ENCODE measurements at places on chromosomes 13 and 19.
A peak's percentile ranks its signal among the peaks of the same experiment; 100 is the strongest.

GRCh38 chr13:27869436-27870095 lies 50.2 kb upstream of the PDX1 start:
- DNase-seq: no peak

- DNase-seq: no peak
Observed at GRCh38 chr13:46383383-46383782, 3.7 kb downstream of the RUBCNL start.

DNA sequence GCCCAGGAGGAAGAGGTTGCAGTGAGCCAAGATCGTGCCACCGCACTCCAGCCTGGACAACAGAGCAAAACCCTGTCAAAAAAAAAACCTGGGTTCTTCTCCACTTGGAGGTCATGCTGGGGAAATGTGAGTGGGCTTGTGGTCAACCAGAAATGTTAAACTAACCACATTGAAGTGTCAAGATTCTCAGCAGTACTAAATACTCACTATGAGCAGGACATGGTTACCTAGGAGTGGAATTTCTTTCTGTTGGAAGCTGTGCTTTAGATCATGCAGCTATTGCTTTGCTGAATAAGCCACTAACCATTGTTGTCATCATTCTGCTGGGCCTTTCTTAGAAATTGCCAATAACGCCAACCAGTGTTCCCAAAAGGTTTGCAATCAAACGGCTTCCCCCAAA lies 253.3 kb upstream of the TSHZ3 start:
- DNase-seq: no peak

DNA sequence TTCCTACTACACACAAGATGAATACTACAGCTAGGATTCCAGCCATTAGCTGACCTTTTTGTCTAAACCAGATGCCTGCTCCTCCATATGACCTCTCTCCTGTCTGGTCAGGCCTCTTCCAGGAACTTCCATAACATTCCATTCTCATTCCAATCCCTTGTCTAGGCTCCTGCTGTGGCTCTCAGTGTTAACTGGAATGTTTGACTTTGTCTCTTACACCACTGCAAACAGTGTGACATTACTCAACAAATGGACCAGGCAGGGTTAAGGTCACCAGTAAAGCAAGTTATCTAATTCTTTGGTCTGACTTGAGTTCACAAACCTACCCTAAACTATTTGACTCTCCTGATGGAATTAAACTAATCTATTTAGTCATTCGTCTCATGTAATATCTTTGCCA lies 2.1 kb upstream of the GPC6 start:
- DNase-seq: no peak

- DNase-seq: no peak
Observed at GRCh38 chr19:1425102-1425837, 12.9 kb upstream of the RPS15 start.

GRCh38 chr19:48501494-48502349 lies 9.9 kb downstream of the LMTK3 start:
- DNase-seq: peak; percentile 49

DNA sequence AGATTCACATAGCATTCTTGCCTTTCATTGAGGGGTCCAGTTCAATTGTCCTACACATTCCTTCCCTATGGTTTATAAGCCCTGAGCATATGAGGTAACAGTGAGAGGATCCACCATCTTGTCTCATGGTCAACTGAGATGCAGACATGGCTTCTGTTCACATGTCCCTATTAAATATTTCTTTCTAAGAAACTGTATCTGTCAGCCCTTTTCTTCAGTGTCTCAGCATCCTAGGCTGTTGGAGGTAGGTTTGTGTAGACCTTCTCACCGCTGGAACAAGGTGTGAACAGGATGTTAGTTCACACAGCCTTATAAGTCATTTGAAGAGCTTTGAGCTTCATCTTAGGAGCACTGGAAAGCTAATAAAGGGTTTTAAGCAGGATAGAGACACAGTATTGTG lies 110.3 kb upstream of the EDNRB start:
- DNase-seq: no peak

DNA sequence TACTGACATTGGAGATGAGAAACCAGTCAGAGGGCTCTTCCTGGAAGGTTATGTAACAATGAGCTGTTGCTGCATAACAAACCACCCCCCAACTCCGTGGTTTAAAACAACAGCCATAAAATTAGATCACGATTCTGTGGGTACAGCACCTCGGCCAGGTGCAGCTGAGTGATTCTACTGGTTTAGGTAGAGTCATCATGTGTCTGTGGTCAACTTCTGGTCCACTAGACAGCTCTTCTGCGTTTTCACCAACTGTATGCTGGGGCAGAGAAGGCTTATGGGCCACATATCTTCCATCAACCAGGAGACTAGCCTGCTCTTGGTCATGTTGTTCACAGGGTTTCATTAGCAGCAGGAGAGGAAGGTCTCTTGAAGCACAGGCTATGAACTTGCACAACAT lies 585.5 kb downstream of the KCTD12 start:
- no peak for DNase-seq

GRCh38 chr19:13069415-13070359 lies 33.0 kb downstream of the LYL1 start:
- DNase-seq: no peak

- DNase-seq: no peak
Observed at GRCh38 chr19:14542711-14543328, 13.4 kb downstream of the TECR start.

DNA sequence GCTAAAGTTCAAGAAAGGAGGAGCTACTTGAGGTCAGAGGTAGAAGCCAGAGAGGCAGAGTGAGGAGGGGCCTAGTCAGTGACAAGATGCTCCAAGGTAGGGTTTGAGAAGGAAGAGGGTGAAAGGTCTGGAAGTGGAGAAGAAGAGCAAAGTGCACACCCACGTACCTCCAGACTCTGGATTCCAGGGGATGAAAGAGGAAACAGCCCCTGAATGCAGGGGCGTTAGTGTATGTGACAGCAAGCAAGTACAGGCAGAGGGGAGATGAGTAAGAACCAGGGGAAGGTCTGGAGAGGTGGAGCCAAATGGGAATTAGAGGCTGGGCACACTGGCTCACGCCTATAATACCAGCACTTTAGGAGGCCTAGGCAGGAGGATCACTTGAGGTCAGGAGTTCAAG lies 8.7 kb downstream of the RPS28 start:
- DNase-seq: no peak

GRCh38 chr13:26497968-26498511 lies 59.4 kb upstream of the WASF3 start:
- no peak for DNase-seq

- no peak for DNase-seq
Observed at GRCh38 chr19:34664168-34664567, 12.8 kb downstream of the SCGB2B2 start.

DNA sequence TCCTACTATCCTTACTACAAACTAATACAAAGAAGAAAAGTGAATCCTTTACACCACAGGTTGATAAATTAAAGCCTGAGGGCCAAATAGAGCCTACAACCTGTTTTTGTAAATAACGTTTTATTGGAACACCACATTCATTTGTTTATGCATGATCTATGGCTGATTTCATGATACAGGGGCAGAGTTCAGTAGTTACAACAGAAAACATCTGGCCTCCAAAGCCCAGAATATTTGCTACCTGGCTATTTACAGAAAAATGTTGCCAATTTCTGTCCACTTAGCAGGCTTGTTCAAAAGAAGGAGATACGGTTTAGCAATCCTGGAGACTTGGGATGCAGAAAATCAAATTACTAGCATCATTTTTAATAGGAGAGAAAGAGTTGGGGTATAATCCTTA lies 24.1 kb downstream of the DCT start:
- no peak for DNase-seq

- no peak for DNase-seq
Observed at GRCh38 chr13:84470528-84470927, 588.3 kb upstream of the SLITRK1 start.

DNA sequence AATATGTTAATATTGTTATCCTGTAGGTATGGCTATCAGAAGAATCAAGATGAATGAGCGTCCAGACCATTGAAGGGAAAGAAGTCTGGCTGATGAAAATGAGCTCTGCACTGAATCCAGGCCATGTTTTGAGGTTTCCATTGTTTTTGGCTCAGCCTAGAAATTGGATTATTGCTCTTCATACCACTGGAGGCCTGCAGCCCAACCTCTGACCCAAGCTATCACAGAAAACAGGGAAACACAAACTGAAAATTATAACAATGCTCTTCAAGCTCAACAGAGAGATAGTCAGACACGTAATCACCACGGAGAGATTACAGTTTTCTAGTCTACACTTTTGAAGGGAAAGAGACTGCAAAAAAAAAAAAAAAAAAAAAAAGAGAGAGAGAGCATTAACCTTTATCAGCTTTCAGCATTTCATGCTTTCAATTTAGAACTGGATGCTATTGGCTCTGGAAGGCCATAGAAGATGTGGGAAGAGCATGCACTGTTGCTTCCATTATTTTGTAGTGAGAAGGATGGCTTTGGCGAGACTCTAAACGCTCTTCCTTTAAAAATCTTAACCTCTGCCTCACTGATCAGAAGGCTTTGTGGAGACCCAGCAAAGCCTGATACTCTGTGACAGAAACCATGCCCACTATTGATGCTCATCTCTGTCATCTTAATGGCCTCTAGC lies 10.8 kb downstream of the EDNRB start:
- DNase-seq: no peak

Measured in stimulated activated CD4-positive, alpha-beta T cell treated with anti-CD3 and anti-CD28 coated beads, Interleukin-1b, Interleukin-23, amount 100 ng/mL, for 1 hour (primary cell).